NCI-H1105 treated with DMSO at 0.1 percent for 48 hours (cell line): ENCODE measurements at places on chromosomes 11 and 22.

DNA sequence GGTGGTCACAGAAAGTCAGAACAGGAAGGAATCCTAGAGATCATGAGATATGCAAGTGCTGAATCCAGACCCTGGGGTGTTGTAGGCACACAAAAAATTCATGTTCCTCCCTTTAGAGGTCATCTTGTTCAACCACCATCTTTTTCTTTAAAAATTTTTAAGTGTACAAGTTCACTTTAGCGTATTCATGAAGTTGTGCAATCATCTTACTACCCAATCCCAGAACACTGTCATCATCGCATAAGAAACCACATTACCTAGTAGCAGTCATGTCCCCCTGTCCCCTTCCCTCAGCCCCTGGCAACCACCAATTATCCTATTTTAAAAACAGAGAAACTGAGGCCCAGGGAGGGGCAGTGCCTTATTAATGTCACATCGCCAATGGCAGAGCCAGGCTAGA lies 20.3 kb upstream of the WNT11 start:
- DNase-seq: no peak

- DNase-seq: no peak
Measured at GRCh38 chr11:11568651-11569229, 53.1 kb downstream of the GALNT18 start.

DNA sequence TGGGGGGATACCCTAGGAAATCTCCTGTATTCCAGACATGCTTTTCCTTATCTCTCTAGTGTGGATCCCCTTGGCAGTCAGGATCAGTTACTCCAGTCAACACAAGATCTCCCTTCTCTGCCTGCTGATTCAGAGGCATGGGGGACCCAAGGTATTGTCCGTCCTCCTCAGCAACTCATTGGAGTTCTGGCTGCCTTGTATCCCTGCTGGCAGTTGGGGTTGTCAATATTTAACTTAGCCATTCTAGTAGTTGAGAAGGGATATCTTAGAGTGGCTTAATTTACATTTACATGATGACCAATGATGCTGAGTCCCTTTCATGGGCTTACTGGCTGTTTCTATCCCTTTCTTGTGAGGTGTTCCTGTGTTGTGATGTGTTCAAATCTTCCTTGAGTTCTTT lies 74.2 kb downstream of the GRK3 start:
- DNase-seq: no peak

- no peak for DNase-seq
Measured at GRCh38 chr11:440065-441042, 1.5 kb downstream of the ANO9 start.

DNA sequence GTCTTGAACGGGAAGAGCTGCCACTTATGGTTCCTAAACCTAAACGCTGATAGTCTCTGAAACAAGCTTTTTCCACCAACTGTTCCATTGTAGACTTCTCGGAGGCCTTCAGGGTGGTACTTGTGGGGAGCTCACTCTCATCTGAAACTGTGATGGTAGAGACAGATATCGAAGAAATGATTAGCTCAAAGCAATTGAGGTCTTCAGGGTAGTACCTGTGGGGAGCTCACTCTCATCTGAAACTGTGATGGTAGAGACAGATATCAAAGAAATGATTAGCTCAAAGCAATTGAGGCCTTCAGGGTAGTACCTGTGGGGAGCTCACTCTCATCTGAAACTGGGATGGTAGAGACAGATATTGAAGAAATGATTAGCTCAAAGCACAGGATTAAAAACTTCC lies 175.7 kb downstream of the SWAP70 start:
- no peak for DNase-seq

DNA sequence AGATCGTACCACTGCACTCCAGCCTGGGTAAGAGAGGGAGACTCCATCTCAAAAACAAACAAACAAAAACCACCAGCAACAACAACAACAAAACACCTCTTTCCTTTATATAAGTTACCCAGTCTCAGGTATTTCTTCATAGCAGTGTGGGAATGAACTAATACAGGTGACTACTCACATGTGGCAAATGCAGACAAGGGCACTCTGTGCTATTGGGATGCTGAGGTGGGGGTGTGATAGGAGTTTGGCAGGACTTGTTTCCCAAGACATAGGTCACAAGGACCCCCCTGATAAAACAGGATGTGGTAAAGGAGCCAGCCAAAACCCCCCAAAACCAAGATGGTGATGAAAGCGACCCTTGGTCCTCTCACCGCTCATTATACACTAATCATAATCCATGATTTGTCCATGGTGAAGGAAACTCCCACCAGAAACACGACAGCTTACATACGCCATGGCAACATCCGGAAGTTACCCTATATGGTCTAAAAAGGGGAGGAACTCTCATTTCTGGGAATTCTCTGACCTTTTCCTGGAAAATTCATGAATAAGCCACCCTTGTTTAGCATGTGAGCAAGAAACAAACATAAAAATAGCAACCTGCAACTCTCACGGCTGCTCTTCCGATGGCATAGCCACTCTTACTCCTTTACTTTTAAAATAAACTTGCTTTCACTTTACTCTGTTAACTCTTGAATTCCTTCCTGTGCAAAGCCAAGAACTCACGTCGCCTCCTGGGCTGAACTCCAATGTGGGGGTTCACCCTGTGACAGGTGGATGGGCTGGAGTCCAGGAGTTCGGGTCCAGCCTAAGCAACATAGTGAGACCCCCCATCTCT lies 18.8 kb upstream of the INCENP start:
- no peak for DNase-seq

GRCh38 chr11:76599041-76600013 lies 71.2 kb downstream of the LRRC32 start:
- DNase-seq: no peak

GRCh38 chr22:27466778-27467438 lies 334.6 kb downstream of the MN1 start:
- DNase-seq: no peak

GRCh38 chr11:65861533-65862183 lies 1.4 kb downstream of the MUS81 start:
- no peak for DNase-seq

- DNase-seq: no peak
Measured at GRCh38 chr22:39146256-39147101, 6.0 kb downstream of the CBX7 start.

- no peak for DNase-seq
Measured at GRCh38 chr11:91869686-91870085, 354.9 kb upstream of the FAT3 start.

DNA sequence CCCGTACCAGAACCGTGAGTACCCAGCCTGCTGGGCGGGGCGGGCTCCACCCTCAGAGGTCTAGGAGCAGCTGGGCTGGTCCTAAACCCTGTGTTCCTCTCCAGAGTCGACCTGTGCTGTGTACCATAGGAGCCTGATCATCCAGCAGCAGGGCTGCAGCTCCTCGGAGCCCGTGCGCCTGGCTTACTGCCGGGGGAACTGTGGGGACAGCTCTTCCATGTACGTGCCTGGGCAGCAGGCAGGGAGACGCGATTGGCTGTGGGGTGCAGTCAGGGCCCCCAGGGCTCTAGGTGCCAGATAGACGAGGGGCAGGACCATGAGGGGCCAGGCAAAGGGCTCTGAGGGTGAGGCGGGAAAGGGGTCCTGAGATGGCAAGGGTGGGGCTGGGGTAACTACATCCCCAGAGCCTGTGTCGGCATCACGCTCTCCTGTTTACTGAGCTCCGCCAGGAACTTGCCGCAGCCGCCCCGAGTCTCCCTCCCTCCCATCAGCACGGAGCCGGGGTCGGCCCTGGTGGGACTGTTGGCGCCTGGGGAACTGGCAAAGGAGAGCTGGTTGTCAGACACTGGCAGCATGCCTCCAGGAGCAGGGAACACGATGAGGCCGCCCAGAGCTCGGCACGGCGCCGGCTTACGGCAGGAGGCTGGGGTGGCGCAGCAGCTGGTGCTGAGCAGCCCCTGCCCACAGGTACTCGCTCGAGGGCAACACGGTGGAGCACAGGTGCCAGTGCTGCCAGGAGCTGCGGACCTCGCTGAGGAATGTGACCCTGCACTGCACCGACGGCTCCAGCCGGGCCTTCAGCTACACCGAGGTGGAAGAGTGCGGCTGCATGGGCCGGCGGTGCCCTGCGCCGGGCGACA lies 22.9 kb upstream of the MUC5B start:
- peak; percentile 65 for DNase-seq

DNA sequence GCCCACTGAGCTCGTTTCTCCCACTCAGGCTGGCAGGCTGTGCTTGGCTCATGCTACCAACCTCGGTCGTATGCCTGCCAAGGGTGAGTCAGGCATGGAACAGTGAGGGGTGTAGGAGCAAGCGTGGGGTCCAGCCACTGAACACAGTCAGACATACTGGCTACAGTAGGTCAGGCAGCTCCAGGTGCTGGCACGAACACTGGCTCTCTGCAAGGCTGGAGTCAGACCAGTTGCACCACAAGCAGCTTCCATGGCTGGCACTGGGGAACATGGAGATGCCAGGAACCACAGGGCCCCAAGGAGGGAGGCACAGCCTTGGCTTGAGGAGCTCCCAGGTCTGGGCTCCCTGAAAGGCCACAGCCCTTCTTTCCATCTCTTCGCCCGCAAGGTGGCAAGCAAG lies 410.7 kb upstream of the KIRREL3 start:
- DNase-seq: no peak

GRCh38 chr11:104320097-104320496 lies 156.2 kb upstream of the PDGFD start:
- DNase-seq: no peak

DNA sequence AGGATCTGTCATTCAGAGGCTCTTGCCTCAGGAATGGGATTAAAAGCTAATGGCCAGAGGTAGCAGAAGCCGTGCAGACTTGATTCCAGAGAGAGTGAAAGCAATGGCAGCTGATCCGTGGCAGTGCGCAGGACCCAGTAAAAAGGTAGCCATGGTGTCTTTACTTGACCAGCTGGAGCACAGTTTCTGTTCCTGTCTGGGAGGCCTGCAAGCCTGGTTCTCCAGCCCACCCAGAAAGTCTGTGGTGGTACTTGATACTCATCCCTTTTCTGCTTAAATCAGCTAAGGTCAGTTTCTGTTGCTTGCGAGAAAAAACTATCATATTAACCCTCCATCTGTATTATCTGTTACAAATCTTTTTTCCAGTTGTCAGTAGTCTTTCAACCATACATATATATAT lies 86.7 kb downstream of the RPS6KA4 start:
- DNase-seq: no peak

- DNase-seq: no peak
Measured at GRCh38 chr22:30288419-30289140, 725 bp downstream of the CASTOR1 start.
